ENCODE measurements at places on chromosomes 12 and 14.
A peak's percentile ranks its signal among the peaks of the same experiment; 100 is the strongest.

DNA sequence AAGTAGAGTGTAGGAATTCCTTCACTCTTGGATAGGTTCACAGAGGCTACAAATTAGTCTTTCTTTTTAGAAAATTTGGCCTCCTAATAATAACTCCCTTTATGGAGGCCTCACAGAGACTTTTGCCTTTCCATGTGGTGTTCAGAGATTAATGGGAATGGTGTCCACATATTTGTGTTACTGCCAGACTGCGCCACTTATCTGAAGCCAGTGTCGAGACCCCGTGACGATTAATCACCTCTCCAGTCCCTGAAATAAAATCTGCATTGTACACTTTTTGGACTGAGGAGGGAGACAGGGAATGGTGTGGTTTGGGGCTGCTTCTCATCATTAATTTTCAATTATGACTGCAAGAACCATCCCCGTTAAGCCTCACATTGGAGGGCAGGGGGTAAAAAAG, 980.5 kb downstream of the FLRT2 start:
- peak; percentile 35 for DNase-seq

GRCh38 chr14:81211844-81212243, 8.9 kb downstream of the GTF2A1 start:
- DNase-seq: no peak

DNA sequence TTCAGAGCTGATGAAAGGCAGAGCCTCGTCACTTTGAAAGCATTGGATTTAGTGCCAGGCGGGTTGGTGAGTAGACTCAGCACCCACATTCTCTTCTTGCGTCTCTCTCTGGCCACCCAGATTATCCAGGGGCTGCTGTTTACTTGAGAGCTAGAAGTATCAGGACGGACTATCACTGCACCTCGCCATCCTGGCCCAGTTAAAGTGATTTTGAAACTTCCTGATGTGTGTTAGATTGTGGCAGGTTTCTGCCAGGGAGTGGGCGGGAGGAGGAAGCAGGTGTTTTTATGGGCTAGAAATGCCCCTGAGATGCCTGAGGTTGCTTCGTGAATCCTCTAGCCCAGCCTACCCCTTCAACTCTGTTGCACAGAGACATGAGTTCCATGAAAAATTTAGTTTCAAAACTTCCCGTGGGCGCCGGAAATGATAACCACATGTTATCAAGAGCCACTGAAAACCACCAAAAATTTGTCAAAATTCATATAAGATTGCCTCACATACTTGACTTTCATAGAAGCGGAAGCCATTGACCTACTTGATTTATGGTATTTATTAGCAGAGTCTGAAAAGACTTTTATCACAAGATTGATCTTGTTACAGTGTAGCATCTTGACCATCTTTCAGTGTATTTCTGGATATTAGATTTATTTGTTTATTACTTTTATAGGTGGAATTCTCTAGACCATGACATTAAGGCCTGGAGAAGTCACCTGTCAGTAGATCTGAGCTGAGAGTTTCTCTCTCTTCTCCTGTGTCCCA, 466.0 kb downstream of the RAD51B start:
- DNase-seq: no peak

DNA sequence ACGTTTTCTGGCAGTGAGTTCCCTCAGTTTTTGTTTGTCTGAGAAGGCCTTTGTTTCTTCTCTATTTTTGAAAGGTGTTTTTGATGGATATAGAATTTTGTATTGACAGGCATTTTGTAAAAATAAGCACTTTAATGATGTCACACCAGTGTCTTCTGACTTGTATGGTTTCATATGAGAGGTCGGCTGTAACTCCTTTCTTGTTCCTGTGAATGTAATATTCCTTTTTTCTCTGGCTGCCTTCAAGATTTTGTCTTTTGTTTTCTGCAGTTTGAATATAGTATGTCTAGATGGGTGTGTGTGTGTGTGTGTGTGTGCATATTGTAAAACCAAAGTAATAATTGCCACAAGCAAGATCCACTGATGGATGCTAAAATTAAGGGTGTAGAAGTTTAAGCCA, 67.8 kb upstream of the PSMC1 start:
- DNase-seq: no peak

DNA sequence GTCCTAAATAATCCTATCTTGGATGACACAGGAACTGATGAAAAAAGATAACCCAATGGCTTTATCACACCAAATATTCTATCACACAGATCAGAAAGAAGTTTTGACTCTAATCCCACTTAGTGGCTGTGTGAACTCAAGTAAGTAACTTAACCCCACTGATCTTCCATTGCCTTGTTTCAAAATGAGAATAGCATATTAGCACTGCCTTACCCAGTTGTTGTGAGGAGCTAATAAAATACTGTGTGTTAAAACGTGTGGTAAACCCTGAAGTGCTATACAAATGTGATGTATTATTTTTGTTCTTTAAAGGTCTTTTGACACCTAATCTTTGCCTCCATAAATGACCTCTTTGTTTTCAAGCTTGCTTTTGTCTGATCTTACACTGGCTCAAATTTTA, 60.9 kb upstream of the ARID2 start:
- no peak for DNase-seq

- DNase-seq: no peak
Measured at GRCh38 chr14:36254020-36254624, 66.3 kb downstream of the MBIP start.

GRCh38 chr12:131065801-131066200, 112.1 kb downstream of the ADGRD1 start:
- no peak for DNase-seq

- DNase-seq: no peak
Measured at GRCh38 chr12:2691006-2691344, 103.8 kb upstream of the FKBP4 start.

DNA sequence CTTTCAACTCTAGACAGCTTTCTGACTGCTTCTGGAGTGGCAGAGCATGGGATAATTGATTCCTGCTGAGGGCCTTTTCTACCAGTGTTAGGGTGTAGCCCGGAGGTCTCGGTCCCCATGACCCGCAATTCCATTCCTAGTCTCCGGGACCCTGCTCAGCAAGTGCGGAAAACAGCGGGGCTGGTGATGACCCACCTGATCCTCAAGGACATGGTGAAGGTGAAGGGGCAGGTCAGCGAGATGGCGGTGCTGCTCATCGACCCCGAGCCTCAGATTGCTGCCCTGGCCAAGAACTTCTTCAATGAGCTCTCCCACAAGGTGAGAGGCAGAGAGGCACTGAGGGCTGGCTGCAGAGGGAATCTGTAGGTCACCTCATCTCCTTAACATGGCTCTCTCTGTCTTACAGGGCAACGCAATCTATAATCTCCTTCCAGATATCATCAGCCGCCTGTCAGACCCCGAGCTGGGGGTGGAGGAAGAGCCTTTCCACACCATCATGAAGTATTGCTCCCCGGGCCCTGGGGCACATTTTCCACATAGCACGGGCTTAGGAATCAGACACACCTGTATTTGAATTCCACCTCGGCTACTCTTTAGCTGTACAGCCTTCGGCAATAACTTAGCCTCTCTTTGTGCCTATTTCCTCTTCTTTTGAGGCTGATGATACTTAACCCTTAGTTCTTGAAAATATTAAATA, 5.6 kb upstream of the GAPDH start:
- no peak for DNase-seq

DNA sequence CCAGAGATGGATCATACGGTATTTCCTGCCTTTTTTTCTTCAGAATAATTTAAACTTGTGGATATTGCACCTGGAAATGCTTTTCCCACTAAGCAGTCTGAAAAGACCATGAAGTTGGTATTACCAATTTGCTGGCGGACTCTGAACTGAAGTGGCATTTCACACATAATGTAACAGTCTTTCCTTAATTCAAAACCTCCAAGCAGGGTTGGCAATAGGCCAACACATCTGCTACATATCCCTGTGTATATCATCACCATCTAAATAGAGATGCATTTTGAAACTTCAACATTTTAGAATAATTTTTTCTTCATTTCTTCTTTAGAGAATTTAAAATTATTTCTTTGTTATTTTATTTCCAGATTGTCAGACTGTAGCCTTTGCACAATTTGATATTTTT, 100.5 kb downstream of the TSPAN8 start:
- no peak for DNase-seq

GRCh38 chr14:88005050-88005481, at the start of gene GPR65:
Gene GPR65, plus strand, starts transcription at chr14:88005135. Its CDS starts 5,713 bp downstream, at chr14:88010848.
- no peak for DNase-seq

DNA sequence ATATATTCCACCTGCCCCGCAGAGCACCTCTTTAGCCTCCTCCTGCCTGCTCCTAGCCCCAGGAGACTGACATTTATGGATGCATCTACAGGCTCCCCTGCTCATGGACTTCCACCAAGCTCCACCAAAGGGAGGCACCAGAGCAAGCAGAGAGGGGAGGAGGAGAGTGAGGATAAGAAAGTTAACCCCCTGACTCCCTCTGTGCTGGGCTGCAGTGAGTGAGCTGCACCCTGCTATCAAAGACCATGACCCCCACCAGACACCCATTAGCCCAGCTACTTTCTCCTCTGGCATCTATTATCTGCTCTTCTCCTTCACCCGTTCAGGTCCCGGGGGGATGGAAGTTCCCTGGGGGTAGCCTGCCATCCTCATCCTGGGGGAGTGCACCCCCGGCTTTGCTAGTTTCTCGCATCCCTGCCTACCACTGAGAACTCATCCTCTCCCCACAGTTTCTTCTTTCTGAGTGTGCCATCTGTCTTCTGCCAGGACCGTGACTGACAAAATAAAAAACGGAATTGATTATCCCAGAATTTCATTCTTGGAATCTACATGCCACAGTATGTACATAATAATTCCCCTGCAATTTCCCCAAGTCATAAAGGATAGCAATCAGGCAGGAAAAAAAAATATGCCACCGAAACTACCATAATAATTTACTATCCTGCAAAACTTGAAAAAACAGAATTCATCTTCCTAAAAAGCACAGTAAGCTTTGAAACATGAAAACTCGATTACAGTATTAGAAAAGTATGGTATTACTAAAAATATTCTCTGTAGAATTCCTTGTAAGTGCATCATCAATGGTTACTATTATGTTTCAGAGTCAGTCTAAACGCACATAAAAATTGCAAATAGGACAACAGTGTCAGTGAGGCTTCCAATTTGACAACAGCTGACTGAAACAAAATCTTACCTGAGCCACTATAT, 45.2 kb downstream of the FOXN3 start:
- DNase-seq: no peak
